ENCODE measurements at places on chromosomes 12 and 14. TPM values are rescaled to one million over a fixed set of nuclear protein-coding genes. Genes with fewer than 3 reads are reported as not detected.

DNA sequence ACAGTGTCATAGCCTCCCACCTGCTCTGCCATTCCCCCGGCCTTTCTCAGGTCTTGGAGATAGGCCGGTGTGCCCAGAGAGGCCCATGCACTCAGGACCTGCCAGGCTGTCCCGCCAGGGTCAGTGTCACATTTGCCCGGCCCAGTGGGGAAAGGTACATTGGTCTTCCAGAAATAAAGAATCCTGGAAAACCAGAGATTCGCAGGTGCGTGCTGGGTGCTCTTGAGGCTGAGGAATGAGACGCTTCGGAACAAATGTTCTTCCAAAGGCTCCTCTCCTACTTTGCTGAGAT lies 205.8 kb upstream of the RTL1 start:
- no peak for DNase-seq

DNA sequence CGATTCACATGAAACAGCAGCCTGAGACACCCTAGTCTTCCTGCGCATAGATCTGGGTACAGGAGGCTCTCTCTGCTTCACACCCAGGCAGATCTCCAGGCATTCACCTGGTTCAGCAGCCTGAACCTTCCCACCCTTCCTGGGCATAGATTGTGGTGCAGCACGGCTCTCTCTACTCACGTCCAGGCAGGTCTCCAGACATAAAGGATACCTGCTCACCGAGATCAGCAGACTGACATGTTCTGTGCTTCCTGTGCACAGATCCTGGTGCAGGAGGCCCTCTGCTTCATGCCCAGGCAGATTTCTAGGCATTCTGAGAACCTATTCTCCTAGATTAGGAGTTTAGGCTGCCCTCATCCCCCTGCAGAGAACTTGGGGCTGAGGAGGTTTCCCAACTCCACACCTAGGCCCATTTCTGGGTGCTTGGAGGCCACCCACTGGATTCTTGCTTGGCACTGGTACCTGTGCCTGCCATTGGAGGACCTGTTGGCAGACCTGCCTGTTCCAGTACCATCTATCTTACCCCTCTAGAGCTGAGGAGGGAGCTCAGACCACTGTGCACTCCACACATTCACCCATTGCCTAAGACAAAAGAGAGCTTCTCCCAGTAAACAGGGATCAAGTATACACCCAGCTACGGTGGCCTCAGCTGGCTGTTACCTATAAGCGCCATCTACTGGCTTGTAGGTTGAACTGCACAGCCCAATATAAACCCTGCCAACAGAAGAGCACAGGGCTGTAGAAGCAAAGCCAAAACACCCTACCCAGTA lies 28.0 kb upstream of the GARIN6 start:
- DNase-seq, result peak; percentile 77

GRCh38 chr12:104864668-104865067 lies 93.4 kb downstream of the SLC41A2 start:
- no peak for DNase-seq

Gene SMOC1
- 0.68 TPM for total RNA-seq

DNA sequence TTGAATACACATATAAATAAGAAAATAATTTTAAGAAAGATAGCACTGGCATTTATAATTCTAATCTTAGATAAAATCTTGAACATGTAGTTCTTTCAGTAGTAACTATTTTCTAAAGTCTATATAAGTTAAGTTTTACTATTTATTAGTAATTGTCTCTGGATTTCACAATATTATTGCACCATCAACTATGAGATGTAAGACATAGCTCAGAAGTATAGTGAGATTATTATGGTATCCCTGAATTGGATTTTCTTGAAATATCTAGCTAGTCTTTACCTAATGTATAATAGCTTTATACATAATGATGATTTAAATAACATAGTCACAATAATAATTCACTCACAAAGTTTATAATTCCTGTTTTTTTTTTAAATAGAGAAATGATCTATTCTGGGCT lies 6.7 kb downstream of the CLEC12A start:
- DNase-seq, result no peak

Gene GLIPR1
- 0.09 TPM for total RNA-seq

Gene GALNT16
- 2.3 TPM for total RNA-seq

DNA sequence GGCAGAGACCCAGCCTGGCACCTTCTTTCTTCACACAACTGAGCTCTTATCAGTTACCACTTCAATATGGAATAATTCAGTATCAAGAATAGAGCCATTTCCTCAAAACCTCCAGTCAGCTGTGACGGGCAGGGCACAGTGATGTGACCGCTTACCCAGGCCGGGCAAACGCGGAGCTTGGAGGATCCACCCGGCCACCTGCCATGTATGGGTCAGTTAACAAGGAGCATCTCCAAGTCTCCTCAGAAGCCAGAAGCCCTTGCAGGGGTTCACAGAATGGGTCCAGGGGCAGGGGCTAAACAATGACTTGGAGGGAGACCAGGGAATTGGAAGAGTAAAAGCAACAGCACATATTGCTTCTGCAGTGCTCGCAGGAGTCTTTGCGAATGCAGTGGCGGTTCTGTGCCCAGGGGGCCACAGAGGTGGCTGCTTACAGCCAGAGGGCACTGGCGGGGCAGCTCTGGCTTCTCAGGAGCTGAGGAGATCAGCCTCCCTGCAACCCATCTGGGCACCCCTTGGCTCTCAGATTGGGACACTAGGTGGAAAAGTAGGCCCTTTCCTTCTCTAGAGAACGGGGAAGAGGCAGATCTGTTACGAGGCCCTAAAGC lies 162.3 kb downstream of the CALM1 start:
- no peak for DNase-seq

- peak; percentile 26 for DNase-seq
Observed at GRCh38 chr12:78981-79380, 12.4 kb downstream of the IQSEC3 start.

- DNase-seq, result no peak
Observed at GRCh38 chr12:122104844-122105243, 26.3 kb downstream of the MLXIP start.

Gene VRTN
- 104 TPM for total RNA-seq

DNA sequence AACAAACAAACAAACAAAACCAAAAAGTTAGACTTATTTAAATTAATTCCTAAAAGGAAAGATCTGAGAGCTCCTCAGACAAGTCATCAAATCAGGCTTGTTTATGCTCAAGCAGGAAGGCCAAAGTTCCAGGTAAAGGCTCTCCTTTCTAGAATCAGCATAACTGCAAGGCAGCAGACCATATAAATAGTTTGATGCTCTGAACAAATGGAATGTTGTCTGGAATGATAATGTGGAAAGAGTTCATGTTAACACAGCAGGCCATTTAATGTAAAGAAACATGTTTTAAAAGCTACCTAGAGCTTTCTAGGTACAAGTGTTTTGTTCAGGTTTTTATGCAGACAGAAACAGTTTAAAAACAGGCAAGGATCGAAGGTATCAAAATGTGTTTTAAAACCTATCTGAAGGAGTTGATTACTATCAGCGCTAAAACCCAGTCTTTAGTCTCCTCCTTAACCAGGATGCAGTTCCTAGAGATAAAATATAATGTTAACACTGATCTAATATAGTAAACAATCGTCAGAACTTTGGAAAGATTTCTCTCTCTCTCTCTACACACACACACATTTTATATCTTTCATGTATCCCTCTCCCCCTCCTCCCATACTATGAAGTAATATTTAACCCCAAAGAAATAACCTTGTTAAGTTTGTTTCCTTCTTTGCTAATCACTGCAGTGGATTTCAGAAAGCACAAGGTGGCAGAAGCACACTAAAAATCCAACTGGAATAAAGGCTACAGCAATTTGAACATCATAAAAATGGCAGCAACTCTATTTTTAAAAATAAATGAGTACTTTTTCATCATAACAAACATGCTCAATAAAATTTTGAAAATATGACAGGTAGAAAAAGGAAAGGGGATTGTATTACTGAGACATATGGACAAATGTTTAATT lies 135.5 kb downstream of the PAWR start:
- DNase-seq, result no peak

DNA sequence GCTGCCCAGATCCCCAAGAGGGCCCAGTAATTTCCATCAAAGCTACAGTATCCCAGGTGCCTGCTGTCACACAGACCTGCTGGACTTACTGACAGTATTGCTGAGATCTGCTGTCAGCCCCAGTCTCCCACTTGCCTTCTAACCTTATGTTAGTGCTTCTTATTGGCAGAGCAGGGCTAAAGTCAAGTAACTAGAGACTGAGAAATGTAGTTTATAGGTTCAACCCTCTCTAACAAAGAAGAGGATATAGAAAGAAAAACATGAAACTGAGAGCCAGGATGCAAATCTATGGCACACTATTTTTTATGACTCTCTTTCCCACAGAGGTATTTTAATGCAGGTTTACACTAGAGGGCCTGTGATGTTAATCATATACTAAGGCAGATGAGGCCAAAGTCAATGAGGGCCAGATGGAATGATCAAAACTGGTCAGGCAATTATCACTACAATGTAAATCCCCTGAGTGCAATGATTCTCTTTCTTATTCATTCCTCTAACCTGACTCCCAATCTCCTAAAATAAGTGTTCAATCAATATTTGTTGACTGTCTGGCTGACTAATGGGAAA lies 781.9 kb downstream of the VRK1 start:
- DNase-seq, result no peak

DNA sequence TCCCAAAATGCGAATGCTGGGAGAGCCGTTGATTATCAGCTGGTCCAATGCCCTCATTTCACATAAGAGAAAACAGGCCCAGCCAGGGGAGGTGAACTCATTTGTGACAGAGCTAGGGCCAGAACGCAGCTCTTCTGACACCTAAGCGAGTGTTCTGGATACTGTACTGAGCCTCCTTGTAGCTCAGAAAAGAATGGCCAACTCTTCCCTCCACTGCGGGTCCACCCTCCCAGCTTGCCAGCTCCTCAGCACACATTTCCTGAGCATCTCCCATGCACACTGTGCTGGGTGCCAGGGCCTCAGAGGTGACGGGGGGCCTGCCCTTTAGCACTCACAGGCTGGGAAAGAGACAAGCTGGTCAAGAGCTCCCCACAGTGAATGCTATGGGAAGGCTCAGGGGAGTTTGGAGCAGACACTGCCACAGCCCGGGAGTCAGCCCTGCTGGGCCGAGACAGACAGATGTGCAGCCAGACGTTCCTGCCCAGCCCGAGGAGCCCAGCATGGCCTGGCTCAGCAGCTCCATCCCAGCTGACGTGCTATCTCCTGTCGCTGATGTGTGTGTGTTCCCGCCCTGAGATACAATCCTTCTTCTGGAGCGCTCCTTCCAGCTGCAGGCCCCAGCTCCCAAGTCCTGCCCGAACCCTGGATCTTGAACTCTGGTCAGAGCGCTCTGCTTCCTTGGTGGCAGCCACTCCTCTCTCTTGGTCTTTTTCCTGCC lies 3.5 kb downstream of the CMTM5 start:
- DNase-seq, result no peak

DNA sequence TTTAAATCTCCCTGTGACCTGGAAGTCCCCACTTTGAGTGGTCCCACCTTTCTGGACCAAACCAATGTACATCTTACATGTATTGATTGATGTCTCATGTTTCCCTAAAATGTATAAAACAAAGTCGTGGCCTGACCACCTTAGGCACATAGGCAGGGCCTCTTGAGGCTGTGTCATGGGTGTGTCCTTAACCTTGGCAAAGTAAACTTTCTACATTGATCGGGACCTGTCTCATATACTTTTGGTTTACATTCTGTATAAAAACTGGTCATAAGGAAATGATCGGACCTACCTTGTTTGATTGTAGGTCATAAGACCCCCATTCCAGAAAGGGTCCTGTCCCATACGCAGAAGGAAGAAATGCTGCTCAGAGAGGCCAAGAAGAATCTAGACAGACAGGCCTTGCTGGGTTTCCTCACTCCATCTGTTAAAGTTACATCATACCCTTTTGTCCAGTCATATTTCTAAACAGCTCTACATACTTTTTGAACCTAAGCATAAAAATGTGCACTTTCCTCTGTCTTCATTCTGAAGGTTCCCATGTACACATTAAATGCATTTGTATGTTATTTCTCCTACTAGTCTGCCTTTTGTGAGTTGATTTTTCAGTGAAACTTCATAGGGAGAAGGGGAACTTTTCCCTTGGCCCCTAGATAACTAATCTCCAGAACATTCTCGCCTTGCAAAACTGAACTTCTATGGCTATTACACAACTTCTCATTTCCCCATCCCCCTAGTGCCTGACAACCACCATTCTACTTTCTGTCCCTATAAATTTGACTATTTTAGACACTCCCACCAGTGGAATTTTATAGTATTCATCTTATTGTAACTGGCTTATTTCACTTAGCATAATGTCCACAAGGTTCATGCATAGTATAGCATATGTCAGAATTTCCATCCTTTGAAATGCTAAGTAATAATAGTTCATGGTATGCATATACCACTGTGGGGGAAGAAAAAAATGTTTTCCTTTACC lies 30.2 kb upstream of the CPM start:
- no peak for DNase-seq

DNA sequence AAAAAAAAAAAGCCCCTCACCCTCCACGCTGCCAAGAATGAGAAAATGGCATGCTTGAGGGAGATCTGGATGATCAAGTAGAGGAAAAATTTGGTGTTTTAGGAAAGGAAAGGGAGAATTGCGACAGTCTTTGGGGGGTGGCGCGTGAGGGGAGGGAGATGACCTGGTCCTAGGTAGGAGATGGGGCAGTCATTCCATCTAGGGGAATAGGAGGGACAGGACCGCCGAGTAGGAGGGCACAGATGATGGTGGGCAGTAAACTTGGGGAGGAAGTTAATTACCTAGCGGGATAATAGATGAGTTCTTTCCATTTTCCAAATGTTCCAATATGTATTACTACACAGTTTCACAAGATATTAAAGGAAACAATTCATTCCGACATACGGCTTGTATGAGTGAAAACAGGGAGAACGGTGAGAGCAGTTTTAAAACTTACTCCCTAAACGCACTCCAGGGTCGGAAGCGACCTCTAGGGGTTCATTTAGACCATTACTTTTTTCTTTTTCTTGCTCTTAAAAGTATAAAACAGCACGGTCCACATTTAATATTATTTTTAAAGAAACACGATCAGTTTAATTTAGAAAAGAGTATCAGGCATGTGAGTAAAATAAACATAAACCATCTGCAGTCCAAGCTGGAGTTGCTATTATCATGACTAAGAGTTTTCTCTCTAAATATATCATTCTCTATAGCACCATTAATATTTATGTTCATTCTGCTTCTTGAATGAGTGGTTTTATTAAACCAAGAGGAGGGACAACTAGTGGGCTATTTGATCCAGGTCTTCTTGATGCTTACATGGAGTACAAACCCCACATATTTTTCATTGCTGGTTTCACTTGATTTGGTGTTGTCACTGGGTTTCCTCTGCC lies 3.0 kb upstream of the FNTB start:
- DNase-seq, result no peak

Gene ACSM4
- not detected for total RNA-seq

- no peak for DNase-seq
Observed at GRCh38 chr14:57420986-57421385, 30.6 kb downstream of the NAA30 start.

GRCh38 chr12:6962285-6963015 lies 8.0 kb downstream of the PHB2 start:
- peak; percentile 81 for DNase-seq

Gene MYF6
- not detected for total RNA-seq

- DNase-seq, result no peak
Observed at GRCh38 chr12:95259368-95259767, 41.8 kb downstream of the VEZT start.

- DNase-seq, result no peak
Observed at GRCh38 chr12:116661341-116661740, 76.5 kb downstream of the SPRING1 start.

Gene TMTC1
- 16.1 TPM for total RNA-seq

- DNase-seq, result no peak
Observed at GRCh38 chr14:76006253-76006652, 20.7 kb downstream of the IFT43 start.

Data from H9 (cell line).